ENCODE measurements at places on chromosomes 1 and 21.

DNA sequence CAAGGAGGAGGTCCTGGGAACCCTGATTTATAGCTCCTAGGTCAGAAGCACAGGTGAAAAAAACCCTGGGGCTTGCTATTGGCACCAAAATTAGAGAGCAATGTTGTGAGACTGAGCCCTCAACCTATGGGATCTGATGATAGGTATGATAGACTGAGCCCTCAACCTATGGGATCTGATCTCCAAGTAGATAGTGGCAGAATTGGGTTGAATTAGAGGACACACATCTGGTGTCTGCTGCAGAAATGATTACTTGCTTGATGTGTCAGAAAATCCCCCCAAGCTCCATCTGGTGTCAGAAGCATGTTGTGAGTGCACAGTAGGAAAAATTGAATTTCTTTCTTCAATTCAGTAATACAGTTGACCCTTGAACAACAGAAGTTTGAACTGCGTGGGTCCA is 62.4 kb downstream of the MAP3K21 start:
- DNase-seq = no peak

- DNase-seq = no peak
Observed at GRCh38 chr1:225577241-225577640, 75.7 kb downstream of the ENAH start.

GRCh38 chr1:245671349-245671748 is 516.6 kb downstream of the KIF26B start:
- no peak for DNase-seq

GRCh38 chr21:38476385-38476784 is 21.9 kb downstream of the ERG start:
- no peak for DNase-seq

GRCh38 chr1:117556341-117556740 is 49.5 kb upstream of the TENT5C start:
- DNase-seq = no peak

GRCh38 chr1:162954824-162955223 is 93.8 kb upstream of the CCDC190 start:
- no peak for DNase-seq

- DNase-seq = no peak
Observed at GRCh38 chr1:41444246-41444645, 40.2 kb downstream of the EDN2 start.

DNA sequence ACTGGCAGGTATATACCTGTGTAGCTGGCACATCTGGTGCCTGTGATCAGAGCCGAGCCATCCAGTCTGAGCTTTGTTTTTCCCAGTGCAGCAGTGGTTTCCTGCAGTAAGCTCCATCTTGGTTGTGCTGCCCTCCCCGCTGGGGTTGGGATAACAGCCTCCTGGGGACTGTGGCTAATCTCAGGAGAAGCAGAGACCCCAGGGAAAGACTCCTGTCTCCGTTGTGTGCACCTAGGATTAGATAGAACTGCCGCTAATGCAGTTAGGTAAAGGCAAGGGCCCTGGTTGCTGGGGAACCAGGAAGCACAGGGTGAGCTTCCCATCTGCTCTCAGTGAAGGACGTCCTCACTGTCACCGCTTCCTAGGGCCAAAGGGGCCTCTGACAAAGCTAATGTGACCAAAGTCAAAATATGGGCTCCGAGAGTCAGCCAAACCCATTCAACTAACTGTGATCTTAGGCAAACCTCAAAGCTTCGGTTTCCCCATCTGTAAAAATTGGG is 20.0 kb downstream of the ROR1 start:
- DNase-seq = no peak

- no peak for DNase-seq
Observed at GRCh38 chr1:66405061-66405460, 128.9 kb upstream of the SGIP1 start.

DNA sequence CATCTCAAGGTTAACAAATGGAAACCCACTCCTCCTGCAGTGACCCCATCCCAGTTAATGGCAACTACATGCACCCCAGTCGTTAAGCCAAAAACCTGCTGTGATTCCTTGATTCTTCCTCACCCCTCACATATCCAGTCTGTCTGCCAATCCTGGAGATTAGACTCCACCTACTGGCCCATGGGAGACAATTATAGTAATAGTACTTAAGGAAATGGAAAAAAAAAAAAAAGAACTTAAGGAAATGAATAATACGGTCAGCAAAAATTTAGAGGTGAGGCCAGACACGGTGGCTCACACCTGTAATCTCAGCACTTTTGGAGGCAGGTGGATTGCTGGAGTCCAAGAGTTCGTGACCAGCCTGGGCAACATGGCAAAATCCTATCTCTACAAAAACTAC is 7.0 kb downstream of the NOL9 start:
- DNase-seq = no peak

DNA sequence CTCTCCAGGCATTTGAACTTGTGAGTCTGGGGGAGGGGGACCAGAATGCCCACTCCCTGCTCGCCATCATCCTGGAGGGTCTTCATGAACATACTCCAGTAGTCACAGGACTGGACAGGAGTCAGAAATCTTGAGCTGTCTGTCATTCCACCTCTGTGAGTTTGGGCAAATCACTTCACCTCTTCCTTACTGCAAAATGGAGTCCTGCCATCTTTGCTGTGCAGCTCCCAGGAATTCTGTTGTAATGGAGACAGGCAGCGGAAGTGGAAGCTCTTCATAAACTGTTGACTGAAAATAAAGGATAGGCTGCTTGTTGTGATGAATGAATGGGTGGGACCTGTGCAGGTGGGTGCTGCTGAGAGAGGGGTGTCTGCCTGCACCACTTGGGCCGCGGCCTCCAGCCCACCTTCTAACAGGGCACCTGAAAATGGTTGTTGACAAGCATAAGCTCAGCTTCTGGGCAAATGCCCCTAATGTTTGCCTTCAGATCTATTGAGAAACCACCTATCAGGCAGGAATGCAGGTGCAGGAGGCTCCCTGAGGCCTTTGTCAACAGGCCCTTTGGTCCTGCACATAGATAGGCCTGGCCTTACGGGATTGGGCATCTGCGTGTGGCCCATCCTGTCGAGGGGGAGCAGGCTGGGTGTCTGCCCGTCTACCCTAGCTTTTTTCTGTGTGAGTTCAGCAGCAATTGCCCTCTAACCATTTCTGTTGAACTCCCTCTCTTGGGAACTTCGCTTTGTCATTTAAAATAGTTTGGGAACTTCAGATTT is 321.0 kb downstream of the RPS6KC1 start:
- no peak for DNase-seq

GRCh38 chr1:16206547-16207317 is 5.7 kb downstream of the ARHGEF19 start:
- peak; percentile 84 for DNase-seq

- DNase-seq = no peak
Observed at GRCh38 chr1:44353604-44354003, 1.5 kb downstream of the ERI3 start.

DNA sequence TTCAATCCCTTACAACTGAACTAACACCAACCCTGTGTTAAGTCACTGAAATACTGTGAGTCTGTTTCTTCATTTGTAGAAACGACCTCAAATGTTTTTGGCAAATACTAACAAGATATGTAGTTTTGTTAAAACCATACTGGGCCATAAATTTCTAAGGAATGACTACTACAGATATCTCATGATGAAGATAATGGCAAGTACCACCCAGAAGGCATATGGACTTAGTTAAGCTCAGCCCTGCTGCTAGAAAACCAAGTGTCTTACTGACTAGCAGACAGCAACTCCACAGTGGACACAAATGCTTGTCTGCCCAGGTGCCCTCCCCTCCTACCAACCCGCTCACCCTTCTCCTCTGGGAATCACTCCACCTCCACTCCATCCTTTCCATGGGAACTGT is 44.5 kb upstream of the BMP8B start:
- DNase-seq = no peak

- no peak for DNase-seq
Observed at GRCh38 chr1:214573386-214574318, 22.2 kb upstream of the PTPN14 start.

- no peak for DNase-seq
Observed at GRCh38 chr21:41091616-41092015, 76.3 kb upstream of the BACE2 start.

DNA sequence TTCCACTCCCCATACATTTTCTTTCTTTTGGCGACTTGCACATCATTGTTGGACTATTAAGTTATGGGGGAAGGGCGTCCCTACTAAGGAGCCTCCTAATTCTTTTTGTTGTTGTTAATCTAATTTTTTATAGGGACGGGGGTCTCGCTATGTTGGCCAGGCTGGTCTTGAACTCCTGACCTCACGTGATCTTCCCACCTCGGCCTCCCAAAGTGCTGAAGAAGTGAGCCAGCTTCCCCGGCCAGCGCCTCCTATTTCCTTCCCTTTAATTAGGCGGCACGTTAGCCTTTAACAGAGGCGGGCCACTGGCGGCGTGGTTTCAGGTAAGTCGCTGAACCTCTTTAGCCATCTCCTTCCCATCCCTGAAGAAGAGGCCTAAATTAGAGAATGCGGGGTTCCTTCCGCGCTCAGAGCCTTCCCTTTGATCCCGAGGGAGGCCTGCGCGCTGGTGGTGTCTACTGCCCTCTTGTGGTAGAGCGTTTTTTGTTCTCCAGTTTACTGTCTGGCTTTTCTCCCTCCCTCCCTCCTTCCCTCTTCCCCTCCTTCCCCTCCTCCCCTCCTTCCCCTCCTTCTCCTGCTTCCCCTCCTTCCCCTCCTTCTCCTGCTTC is 38.1 kb downstream of the TNFRSF9 start:
- peak; percentile 61 for DNase-seq

- DNase-seq = no peak
Observed at GRCh38 chr1:89022167-89022959, at the start of gene GBP3. Gene GBP3 (minus strand): TSS chr1:89022866. CDS start chr1:89020721, 2,145 bp downstream.

All from SHP77 treated with DMSO at 0.1 percent for 48 hours (cell line).